ENCODE measurements at places on chromosomes 16 and 17.

DNA sequence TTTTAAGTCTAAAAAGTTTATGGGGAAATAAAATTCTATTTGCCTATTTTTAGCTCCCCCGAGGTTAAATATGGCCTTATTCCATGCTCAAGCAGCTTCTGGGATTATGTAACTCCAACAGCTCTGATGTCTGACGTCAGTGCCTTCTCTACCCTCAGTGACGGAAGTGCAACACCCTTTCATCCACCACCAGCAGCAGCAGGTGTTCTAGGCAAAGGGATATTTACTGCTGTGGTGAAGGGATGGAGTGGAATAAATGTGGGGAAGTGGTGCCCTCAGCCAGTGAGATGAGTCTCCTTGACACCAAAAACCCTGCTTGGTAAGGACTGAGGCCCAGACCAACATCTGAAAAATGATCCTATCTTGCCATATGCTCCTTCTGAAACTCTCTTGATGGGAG lies 247.4 kb downstream of the SHISA9 start:
- DNase-seq = no peak

DNA sequence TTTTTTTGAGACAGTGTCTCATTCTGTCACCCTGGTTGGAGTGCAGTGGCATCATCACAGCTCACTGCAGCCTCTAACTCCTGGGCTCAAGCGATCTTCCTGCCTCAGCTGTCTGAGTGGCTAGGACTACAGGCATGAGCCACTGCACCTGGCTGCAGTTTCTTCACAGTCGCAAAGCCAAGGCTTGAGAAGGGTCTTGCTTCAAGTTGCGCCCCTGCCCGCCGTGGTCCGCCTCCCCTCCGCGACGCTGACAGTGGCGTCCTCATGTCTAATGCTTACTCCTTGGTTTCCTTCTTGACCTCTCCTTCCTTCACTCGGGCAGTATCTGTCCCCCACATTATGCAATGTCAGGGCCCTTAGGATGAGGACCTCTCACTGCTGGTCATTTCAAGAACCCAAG lies 112.7 kb downstream of the ADCY9 start:
- DNase-seq = no peak

GRCh38 chr16:3000540-3000939 lies 12.2 kb upstream of the CLDN9 start:
- no peak for DNase-seq

GRCh38 chr16:8620535-8620934 lies 963 bp upstream of the METTL22 start:
- DNase-seq = no peak

DNA sequence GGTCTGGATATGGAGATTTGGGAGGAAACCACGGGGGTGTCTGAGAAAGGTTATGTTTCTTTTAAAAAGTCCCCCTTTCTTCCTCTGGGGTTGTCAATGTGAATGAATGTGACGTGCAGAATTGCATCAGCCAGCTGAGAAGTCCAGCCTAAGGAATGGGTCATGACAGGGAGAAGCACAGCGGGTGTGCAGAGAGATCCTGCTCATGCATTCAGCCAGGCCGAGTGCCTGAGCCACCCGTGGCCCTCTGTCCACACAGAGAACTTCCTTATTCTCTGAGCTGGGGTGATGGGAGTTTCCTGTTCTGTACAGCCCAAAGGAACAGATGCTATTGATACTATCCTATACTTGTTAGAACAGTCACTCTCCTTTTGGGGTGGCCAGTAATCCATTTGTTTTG lies 117.9 kb downstream of the CPPED1 start:
- DNase-seq = no peak

GRCh38 chr17:72472106-72472505 lies 351.3 kb downstream of the SOX9 start:
- DNase-seq = no peak

DNA sequence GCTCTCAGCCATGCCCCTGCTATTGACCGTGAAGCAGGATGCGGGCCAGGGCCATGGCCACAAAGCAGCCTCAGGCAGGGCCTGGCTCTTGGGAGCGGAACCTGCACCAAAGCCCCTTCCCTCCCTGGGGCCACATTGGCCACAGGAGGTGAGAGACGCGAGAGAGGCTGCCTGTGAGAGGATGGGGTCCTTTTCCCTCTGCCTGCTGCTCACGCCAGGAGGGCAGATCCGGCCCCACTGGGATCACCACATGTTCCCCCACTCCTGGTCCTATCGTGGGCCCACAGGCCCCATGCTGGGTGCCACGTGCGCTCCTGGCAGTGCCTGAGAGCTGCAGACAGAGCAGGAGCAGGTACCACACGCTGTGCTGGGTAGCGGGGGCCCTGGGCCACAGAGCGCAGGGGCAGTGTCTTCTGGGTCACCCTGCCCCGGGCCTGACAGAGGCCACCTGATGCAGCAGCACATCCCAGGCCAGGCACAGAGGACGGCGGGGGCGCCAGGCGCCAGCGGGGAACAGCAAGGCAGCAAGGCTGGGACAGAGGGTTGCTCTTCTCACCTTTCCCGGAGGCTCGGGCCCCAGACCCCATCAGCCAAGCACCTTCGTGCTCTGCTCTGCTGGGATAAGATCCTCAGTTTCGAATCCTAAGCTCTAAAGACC lies 9.2 kb upstream of the NUDT16L1 start:
- DNase-seq = no peak

- DNase-seq = peak; percentile 49
Measured at GRCh38 chr16:29925781-29926710, at the start of gene KCTD13. Gene KCTD13 (minus strand): TSS chr16:29926226. CDS start chr16:29926033, 193 bp downstream.

DNA sequence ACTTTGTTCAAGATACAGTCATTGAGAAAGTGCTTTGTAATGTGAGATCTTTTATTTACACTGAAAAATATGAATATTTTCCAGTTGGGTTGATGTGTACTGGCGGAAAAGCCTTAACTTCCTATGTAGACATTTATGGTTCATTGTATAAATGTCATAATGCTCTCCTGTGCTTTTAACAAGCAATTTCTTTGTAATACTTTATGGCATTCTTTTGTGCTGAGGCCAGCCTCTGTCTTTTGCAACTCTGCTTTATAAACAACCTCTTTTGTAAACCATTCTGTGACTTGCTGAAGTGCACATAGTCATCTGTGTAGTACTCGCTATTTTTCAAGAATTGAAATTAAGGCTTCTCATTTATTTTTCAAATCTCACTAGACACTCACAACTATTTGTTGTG lies 291.2 kb downstream of the CDH11 start:
- DNase-seq = no peak

GRCh38 chr17:66711881-66712321 lies 123.0 kb upstream of the CACNG5 start:
- DNase-seq = no peak

DNA sequence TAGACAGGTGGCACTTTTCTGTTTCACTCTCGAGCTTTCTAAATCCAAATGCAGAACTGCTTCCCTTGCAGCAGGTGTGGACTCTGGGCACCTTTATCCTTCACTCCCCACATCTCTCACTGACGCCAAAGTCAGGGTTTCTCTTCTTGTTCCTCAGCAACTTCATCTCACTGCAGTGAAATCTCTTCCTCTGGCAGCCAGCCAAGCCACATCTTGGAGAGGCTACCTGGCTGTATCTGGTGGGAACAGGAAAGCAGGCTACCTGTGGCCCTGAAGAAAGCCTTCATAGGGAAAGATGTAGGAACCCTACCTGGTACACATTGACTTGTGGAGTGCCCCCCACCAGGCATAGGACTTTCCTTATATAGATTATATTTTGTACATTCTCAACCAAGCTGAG lies 159.1 kb downstream of the UTP18 start:
- DNase-seq = no peak

DNA sequence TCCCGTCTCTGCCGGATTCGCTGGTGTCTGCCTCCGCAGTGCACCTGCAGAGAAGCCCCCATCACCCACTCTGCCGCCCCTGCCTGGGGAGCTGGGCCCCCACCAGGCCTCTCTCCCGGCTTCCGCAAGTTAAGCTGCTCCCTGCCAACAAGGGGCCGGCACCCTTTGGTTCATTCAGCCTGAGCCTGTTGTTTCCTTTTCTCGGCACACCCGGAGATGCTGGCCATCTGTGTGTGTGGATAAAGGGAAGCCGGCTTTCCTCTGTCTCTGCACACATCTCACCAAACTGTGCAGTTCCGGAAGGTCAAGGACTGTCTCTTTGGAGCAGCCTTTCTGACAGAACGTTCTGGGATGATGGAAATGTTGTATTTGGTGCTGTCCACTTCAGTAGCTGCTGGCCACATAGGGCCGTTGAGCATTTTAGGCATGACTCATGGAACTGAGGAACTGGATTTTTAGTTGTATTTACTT lies 6.8 kb downstream of the MAPK8IP3 start:
- DNase-seq = no peak

- no peak for DNase-seq
Measured at GRCh38 chr17:75439287-75439686, 17.1 kb upstream of the TMEM94 start.

DNA sequence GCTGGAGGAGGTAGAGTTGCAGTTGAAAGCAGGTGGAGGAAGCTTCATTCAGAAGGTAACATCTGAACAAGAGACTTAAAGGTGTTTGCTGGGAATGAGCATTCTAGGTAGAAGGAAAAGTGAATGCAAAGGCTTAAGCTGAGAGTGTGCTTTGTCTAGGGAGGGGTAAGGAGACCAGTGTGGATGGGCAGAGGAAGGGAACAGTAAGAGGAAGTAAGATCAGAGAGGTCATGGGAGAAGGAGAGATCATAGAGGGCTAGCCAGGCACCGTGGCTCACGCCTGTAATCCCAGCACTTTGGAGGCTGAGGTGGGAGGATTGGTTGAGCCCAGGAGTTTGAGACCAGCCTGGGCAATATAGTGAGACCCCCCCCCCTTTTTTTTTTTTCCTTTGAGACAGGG lies 3.3 kb downstream of the STX4 start:
- DNase-seq = no peak

- DNase-seq = no peak
Measured at GRCh38 chr17:1928976-1929375, 96.2 kb downstream of the RTN4RL1 start.

DNA sequence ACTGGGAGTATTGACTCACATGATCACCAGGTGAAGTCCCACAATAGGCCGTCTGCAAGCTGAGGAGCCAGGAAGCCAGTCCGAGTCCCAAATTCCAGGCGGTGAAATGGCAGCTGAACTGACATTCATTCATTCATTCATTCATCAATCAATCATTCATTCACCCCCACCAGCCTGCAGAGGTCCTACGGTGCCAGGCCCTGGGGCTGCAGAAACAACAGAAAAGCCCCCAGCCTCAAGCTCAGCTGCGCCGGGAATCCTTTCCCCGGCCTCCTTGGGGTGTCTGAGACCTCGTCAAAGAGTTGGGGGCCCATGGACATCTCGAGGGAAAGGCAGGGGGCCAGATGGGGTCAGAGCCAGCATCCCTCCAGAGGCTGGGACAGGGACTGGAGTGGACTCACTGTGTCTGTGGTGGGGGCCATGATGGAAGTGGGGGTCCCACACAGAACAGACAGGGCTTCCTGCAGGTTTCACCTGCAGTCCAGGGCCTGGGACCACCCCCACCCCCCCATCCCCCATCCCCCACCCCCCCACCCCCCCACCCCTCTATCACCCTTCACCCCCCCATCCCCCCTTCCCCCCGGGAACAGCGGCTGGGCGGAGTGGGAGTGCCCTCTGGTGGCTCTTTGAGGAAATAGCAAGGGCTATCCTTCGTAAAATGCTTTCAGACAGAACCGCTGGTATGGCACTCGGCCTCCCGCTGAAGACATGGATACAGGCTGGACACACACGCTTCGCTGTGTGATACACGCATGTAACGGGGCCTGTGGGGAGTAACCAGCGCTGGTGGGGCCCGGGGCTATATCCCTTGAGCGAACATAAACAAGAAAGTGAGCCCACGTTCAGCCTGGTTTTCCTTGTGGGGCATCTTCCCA lies 8.5 kb upstream of the ZC3H18 start:
- peak; percentile 5 for DNase-seq

DNA sequence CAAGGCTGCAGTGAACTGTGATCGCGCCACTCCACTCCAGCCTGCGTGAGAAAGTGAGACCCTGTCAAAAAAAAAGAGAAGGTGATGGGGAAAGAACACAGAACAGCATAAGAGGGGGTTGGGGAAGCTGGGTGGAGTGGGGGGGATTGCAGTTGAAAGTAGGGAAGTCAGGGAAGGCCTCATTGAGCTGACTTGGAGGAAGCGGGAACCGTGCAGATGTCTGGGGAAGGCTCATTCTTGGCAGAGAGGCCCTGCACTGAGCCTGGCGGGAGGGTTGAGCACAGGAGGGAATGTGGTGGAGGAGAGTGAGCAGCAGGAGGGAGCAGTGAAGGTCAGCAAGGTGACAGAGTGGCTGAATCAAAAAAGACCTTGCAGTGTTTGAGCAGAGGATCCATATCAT lies 26.9 kb downstream of the IL4R start:
- no peak for DNase-seq

- DNase-seq = no peak
Measured at GRCh38 chr16:52470585-52470984, 76.4 kb downstream of the TOX3 start.

DNA sequence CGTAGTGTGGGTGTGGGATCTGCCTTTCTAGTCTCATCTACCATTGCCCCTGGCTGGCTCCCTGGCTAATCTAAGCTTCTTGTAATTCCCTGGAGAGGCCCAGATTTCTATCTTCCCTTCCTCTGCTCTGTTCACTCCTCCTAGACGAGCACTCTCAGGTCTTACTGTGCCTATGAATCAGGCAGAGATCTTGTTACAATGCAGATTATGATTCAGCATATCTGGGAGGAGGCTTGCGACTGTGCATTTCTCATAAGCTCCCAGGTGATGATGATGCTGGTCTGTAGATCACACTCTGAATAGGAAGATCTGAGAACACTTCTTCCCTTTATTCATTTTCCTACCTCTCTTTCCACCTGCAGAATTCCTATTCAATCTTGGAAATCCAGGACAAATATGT lies 200.1 kb downstream of the CBLN1 start:
- no peak for DNase-seq

DNA sequence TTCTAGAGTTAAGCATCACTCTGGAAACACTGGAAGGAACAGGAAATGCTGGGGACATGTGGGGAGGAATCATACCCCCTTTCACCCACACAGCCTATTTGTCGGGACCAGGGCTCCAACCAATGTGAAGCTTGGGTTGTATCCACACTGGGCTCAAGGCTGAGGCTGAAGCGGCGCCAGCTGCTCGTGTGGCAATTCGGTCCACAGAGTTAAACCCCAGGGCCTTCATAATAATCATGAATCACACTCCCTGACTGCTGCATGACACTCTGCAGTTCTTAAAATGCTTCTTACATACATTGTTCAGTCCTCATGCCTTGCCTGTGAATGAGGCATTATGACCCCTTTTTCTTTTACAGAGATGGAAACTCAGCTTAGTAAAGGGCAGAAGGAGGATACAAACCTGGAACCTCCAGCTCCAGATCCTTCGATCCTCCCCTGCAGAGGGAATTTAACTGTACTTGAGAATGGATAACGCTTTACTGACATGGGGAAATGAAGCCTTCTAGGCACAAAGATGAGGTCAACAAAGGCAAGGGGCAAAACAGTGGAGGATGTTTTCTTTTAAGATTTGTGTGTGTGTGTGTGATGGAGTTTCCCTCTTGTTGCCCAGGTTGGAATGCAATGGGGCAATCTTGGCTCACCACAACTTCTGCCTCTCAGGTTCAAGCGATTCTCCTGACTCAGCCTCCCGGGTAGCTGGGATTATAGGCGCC lies 72.7 kb downstream of the SOX9 start:
- no peak for DNase-seq

DNA sequence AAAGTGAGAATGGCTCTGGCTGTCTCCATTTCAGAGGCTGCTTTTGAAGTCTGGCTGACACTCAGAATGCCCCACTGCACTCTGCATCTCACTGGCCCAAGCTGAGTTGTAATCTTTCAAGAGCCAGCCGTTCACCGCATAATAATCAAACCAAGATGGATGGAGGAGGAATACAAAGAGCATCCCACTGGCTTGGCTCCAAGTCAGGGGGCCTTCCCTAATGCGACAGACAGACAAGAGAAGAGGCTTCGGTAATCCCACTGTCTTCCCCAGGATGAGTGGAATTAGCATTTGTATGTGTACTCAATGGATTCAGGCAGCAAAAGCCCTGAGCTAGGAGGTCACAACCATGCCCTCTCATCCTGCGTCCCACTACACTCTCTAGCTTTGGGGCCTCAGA lies 68.0 kb downstream of the CBLN1 start:
- DNase-seq = no peak

Measured in urinary bladder (tissue), 4 donors.